ENCODE measurements at places on chromosomes 3 and 15.

DNA sequence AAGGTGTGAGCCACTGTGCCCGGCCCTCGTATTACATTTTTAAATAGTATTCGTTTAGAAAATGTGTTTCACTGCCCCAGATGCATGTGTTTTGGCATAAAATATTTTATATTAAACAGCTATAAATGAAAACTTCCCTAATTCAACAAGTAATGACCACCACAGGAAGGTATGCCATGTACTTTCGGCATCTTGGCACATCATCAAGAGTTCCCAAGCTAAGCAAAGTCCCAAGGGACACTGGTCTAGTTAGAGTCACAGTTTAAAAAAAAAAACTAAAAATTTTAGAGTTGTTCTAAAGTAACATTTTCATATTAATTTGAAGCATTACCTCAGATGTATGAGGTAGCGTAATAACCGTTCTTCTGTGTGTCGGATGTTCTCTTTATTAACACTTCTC lies 15.6 kb upstream of the ARPP19 start:
- no peak for DNase-seq

- DNase-seq: no peak
Measured at GRCh38 chr3:132317229-132317948, at the start of gene ACP3. ACP3 (plus strand) TSS chr3:132317407; CDS start chr3:132317457, 50 bp downstream.

- no peak for DNase-seq
Measured at GRCh38 chr3:130378677-130379191, 33.3 kb downstream of the COL6A5 start.

DNA sequence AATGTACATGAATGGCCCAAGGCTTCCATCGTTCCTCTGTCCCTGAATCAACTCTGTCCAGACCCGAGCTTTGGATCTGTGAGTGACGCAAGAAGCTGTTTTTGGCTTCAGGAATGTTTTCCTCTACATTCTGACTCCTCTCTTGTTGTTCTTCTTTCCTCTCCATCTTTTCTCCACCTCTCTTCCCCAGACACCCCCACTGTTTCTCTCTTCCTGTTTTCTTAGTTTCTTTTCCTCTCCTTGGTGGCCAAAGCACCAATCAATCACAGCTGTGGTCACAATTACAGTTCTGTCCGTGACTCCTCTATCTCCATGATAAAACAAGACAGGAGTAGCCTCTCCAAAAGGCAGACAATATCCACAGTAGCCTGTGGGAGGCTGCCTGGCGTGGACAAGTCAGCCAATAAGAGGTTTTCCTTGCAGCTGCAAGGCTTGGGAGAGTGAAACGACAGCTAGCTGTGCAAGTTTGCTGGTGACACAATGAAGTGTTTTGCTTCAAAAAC lies 4.9 kb upstream of the TMEM212 start:
- no peak for DNase-seq

GRCh38 chr3:151479452-151479851 lies 18.6 kb upstream of the IGSF10 start:
- DNase-seq: no peak

DNA sequence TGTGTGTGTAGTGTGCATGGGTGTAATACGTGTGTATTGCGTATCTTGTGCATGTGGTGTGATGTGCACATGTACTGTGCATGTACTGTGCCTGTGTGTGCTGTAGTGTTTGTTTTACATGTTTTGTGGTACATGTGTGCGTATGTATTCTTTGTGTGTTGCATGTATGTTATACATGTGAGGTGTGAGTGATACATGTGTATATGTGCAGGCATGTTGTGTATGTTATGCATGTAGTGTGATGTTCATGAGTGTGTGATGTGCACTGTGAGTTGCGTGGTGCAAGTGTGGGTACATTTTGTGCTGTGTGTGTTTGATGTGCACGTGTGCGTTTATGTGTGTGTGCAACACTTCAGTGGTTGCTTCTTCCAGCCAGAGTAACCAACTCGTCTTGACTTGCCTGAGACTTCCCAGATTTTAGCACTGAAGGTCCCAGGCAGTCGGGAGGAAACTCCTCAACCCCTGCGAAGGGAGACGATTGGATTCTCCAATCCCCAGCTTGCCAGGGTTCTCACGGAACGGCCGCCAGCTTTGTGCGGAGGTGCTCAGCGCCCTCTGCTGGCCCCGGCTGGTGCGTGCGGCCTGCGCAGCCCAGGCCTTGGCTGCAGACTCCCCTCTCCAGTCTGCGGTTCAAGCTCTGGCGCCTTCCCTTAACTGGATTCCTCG lies 3.6 kb downstream of the GALNT15 start:
- peak; percentile 48 for DNase-seq

- no peak for DNase-seq
Measured at GRCh38 chr3:58049143-58049785, 41.0 kb downstream of the FLNB start.

- DNase-seq: no peak
Measured at GRCh38 chr3:76969996-76970615, 69.8 kb upstream of the ROBO2 start.

DNA sequence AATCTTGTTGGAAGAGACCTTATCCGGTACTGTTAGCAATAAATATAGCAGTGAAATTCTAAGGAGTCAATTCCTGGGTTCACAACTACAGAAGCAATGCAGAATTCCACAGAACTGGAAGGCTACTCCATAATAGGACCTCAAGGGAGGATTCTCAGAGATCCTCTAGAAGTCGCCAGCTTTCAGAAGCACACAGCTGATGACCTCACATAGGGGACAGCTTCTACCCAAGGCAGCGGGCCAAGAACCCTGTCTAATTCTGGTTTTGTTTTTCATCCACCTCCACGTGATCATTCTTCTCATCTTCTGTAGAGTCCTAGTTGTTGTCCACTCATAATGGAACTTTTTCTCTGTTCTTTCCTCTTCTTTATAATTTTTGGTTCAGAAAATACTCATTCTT lies 99.4 kb downstream of the ERC2 start:
- DNase-seq: no peak

GRCh38 chr3:47646362-47646761 lies 67.7 kb upstream of the CSPG5 start:
- no peak for DNase-seq
